ENCODE measurements at places on chromosomes 2 and 18.

DNA sequence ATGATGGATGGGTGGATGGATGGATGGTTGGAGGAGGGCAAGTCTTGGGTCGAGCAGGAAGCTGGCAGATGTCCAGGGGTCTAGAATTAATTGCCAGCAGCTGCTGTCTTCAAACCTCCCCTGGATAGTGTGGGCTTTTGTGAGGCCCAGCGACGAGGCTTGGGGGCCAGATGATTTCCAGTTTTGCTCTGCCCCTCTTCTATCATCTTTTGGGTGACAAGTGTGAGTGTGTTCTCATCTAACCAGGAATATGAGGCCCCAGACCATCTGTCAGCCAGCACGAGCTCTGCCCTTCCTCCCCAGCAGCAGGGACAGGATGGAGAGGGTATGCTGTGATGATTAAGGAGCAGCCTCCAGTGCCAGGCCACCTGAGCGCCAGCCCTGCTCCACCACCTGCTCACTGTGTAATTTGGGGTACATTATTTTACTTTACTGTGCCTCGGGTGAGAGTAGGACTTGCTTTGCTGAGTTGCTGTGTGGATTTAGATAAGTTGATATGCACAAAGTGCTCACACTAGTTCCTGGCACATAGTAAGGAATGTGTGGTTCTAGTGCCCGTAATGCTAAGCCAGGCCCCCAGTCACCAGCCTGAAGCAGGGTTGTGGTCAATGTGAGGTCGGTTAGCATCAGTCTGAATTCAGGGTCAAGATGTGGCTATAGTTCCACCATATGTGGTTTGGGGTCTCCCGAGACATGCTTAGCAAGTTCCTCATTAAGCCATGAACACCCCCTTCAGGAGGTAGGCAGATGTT lies 251.1 kb downstream of the CYP26B1 start:
- DNase-seq = no peak

- DNase-seq = no peak
These were observed 75.3 kb downstream of the NFATC1 start for GRCh38 chr18:79471046-79471445.

- DNase-seq = no peak
These were observed 39.3 kb upstream of the PARD3B start for GRCh38 chr2:204505946-204506345.

DNA sequence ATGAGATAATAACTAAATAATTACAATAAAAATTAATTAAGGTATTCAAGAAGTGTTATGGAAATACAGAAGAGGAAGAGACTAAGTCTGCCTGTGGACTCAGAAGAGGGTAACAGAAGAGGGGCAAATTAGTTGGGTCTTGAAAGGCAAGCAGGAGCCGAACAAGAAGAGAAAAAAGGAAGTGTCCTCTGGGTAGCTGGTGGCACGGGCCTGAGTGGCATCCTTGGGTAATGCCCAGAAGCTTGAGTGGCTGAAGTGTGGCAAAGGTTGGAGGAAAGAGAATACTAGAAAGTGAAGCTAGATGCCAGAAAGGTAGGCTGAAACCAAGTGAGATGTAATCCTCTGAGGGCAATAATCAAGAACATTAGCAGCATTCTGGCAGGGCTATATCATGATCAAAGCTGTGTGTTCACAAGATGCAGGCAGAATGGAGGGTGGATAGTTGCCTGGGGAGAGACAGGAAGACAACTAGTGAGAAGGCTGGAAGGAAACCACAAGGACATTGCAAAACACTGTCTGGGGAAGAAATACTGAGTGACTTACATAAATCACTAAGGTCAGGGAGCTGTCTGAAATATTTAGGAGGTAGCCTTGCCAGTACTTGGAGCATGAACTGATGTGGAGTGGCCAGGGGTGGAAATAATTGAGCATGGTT lies 16.2 kb downstream of the DOCK10 start:
- no peak for DNase-seq

- no peak for DNase-seq
These were observed 212.0 kb upstream of the RAB6C start for GRCh38 chr2:129767346-129768035.

GRCh38 chr2:237966250-237966564 lies 607 bp upstream of the UBE2F start:
- no peak for DNase-seq

- peak; percentile 49 for DNase-seq
These were observed 14.9 kb downstream of the ITGA6 start for GRCh38 chr2:172442072-172442895.

- DNase-seq = no peak
These were observed 1142.2 kb downstream of the LRP1B start for GRCh38 chr2:140988597-140988996.

DNA sequence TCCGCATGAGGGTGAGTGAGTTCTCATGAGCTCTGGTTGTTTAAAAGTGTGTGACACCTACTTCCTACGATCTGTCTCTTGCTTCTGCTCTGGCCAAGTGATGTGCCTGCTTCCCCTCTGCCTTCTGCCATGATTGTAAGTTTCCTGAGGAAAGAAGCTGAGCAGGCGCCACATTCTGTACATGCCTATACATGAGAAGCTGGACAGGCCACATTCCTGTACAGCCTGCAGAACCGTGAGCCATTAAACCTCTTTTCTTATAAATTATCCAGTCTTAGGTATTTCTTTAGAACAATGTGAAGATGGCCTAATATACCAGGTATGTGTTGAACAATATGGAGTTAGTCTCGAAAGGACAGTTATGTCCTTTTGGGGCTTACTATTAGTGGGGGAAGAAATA lies 281.0 kb downstream of the ALK start:
- no peak for DNase-seq

DNA sequence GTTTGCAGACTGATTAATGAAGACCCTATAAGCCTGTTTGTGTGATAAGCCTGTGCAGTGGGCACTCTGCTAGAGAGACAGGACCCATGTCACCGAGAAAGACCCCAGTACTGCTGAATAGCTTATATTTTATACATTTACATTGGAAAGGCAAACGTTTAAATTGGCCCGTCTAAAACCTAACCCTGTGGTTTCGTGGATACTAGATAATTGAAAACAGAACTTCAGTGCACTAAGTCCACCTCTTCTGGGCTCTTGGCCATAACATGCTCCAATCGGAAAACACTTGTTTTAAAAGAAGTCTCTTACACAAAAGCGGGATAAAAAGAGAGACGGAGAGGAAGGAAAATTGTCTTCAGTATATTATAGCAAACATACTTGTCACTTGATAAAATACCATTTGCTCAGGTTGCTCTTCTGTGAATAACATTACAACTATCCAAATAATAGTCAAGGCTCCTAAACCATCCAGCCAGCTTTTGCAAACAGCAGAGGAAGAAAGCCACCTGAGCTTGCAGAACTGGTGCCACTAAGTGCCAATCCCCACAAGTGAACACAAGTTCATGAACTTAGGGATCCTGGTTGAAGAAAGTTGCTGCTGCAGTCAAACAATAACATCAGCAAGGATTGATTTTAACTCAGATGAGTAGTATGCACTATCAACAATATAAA lies 218.4 kb upstream of the FN1 start:
- DNase-seq = no peak

- no peak for DNase-seq
These were observed 10.1 kb downstream of the CAPG start for GRCh38 chr2:85400023-85400422.

DNA sequence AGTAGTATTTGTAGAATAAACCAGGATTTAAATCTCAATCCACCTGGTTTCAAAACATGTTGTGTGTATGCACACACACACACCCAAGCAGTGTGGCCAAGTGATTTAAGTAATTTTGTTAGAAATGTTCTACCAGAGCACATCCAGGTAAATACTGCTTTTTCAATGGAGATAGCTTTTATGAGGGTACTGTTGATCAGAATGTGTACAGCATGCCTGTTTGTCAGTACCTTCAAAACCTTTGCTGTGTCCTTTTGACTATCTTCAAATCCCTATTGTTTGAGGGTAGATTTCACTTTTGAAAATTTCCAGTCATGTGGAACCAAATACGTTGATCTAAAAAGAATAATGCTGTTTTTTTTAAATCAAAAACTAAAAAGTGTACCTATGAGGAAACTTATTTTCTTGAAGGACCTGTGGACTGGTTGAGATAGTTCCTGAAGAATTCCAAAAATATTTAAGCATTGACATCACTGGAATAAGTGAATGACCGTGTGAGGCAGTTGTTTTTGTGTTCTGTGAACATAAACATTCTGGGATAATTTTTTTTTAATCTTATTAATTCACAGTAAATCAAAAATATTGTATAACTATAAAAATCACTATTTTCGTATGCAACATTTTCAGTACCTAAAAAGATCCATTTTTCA lies 70.9 kb downstream of the PTRHD1 start:
- DNase-seq = no peak

DNA sequence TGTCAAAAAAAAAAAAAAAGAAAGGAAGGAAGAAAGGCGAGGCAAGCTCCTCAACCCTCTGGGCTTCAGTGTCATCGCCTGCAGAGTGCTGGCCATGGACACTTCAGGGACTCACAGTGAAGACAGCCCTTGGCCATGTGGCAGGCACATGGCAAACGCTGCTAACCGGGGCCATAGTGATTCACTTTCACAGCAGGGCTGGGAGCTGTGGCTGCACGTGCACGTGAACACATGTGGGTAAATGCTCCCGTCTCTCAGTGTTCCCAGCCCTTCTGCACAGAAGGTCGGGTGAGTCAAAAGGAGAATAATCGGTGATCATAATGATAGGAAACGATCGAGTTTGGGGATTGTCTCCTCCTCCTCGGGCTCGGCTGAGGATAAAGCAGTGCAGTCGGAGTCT lies 46.1 kb upstream of the UBE2F start:
- no peak for DNase-seq

- peak; percentile 1 for DNase-seq
These were observed 651 bp upstream of the DPYSL5 start for GRCh38 chr2:26847307-26847654.

GRCh38 chr2:18066894-18067293 lies 188.4 kb downstream of the KCNS3 start:
- no peak for DNase-seq

- DNase-seq = no peak
These were observed 112.6 kb upstream of the PXDN start for GRCh38 chr2:1856922-1857321.

GRCh38 chr18:63523660-63524059 lies 18.5 kb upstream of the SERPINB12 start:
- no peak for DNase-seq

DNA sequence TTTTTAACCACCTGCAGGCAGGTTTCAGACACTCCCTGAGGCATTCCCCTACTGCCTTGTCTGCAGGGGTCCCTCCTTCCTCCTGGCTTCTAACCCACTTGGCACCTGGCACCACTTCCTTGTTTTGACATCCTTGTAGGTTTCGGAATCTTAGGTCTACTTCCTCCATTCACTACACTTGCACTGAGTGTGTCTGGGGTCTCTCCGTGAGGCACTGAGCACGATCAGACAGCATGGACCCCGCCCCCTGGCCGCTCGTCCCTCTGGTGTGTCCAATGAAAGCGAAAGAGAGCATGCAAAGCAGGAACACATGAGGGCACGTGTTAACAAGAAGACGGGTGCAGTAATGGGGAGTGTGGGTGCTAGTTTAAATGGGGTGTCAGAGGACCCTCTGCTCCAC lies 63.8 kb downstream of the HAUS1 start:
- DNase-seq = no peak

GRCh38 chr2:119809339-119810048 lies 49.8 kb downstream of the PTPN4 start:
- DNase-seq = no peak

- no peak for DNase-seq
These were observed 82.7 kb upstream of the POMC start for GRCh38 chr2:25251071-25251421.

- DNase-seq = no peak
These were observed 42.0 kb downstream of the AFTPH start for GRCh38 chr2:64565949-64566710.

- DNase-seq = no peak
These were observed 12.1 kb upstream of the ERCC3 start for GRCh38 chr2:127305990-127306585.

- no peak for DNase-seq
These were observed 187.8 kb upstream of the SIX3 start for GRCh38 chr2:44753552-44754285.

Data from stimulated activated CD4-positive, alpha-beta T cell treated with anti-CD3 and anti-CD28 coated beads, Interleukin-12 subunit alpha, Interleukin-12 subunit beta, amount 100 ng/mL, for 4 hours (primary cell).